ENCODE measurements at places on chromosomes 12 and 14.

GRCh38 chr14:69773571-69774276 lies 6.8 kb downstream of the SRSF5 start:
- no peak for DNase-seq

DNA sequence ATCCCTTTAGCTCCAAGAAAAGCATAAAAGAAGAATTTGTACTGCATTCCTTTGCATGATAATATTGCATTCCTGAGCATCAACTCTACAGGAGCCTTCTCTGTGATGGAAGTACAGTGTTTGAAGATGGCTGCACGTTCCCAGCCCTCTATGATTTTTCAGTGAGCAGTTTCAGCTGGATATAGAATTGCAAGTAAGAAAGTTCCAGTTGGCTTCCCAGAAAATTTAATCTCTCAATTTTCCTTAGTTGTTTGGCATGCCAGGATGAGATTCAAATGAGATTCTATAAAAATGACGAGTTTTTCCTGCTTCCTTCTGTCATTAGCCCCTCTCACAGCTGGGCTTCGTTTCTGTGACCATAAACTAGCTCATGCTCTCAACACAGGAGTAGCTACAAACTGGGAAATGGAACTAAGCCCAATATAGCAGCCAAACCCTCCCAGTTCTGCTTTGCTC lies 109.9 kb downstream of the TTC8 start:
- no peak for DNase-seq

- no peak for DNase-seq
Observed at GRCh38 chr12:132686825-132687210, 324 bp downstream of the POLE start.

DNA sequence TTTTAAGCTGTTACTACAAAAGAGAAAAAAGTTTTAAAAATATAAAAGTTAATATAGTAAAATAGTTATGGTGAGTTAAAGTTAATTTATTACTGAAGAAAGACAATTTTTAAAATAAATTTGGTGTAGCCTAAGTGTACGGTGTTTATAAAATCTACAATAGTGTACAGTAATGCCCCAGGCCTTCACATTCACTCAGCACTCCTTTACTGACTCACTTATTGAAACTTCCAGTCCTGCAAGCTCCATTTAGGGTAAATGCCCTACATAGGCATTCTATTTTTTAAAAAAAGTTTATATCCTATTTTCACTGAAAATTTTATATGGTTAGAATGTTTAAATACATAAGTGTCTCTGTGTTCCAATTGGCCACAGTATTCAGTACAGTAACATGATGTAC lies 769.5 kb upstream of the NOVA1 start:
- DNase-seq = no peak

- DNase-seq = no peak
Observed at GRCh38 chr12:93908846-93909567, 231.8 kb downstream of the CRADD start.

All from activated naive CD4-positive, alpha-beta T cell treated with anti-CD3 and anti-CD28 coated beads, Interleukin-2, amount 50 U/mL, for 16 hours (primary cell).